ENCODE measurements at places on chromosomes 5 and 9.

DNA sequence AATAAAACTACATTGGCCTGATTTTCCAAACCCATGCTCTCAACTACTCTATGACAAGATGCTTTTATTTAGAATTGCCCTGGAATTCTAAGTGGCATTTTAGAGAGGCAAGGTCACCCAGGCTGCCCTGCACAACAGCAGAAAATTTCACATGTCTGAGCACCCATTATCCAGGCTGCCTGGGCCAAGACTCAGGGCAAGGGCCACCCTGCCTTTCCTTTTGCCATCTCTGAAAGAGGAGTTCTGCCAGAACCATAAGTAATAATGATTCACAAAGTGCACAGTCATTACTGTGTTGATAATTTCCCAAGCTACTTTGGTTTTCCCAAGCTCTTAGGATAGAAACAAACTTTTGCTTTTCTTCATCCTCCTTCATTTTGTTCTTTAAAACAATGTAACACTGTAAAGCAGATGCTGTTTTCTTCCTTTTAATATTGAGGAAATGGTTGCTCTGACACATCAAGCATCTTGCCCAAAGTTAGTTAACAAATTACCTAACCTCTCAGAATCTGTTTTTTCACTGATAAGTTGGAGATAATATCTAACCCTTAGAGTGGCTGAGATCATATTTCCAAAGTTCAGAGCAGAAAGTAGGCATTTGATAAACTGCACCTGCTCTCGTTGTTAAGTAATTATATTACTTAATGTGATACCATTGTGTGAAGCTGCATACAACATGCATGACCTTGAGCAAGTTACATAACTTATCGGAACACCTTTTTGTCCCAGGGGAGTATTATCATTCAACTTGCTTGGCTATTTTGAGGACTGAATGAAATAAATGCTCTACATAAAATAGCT is 325.6 kb downstream of the PRELID2 start:
- no peak for DNase-seq

- no peak for DNase-seq
Observed at GRCh38 chr5:652023-652515, 39.9 kb downstream of the CEP72 start.

DNA sequence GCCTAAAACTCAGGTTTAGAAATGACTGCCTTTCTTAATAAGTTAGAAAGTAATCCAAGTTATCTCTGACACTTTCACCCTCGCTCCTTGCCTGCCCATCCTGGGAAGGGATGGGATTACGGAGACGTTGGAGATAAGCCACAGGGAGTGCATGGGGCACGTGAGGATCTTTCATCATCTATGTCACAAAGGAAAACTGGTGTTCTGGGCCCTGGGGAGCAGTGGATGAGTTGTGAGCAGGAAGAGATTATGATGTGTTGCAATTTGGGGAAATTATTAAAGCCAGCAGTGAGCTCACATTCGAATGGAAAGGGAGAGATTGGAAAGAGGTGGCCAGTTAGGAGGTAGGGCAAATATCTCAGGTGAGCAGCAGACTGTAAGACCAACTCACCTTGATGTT is 12.8 kb downstream of the AFAP1L1 start:
- no peak for DNase-seq

DNA sequence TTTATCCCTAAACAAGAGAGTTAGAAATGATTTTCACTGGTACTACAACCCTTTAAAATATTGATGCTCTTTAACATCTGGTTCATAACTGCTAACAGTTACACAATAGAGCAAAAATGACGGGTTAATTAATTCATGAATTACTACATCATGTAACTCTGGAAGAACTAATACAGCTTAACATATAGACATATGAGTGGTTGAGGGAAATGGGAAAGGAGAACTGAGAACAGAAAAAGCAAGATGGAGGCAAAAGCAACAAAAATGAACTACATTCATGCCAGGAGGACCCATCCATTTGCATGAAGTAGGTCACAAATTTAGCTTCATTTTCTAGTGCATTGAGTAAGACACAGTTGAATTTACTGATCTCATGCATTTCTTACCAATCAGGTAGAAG is 61.8 kb downstream of the C9 start:
- DNase-seq = no peak

DNA sequence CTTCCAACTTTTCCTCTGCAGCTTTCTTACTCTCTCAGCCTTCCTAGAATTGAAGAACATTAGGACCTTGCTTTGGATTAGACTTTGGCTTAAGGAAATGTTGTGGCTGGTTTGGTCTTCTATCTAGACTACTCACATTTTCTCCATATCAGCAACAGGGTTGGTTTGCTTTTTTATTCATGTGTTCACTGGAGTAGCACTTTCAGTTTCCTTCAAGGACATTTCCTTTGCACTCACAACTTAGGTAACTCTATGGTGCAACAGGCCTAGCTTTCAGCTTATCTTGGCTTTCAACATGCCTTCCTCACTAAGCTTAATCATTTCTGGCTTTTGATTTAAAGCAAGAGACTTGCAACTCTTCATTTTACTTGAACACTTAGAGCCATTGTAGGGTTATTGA is 153.1 kb downstream of the CCDC192 start:
- DNase-seq = no peak
